ENCODE measurements at places on chromosomes 4 and X.

DNA sequence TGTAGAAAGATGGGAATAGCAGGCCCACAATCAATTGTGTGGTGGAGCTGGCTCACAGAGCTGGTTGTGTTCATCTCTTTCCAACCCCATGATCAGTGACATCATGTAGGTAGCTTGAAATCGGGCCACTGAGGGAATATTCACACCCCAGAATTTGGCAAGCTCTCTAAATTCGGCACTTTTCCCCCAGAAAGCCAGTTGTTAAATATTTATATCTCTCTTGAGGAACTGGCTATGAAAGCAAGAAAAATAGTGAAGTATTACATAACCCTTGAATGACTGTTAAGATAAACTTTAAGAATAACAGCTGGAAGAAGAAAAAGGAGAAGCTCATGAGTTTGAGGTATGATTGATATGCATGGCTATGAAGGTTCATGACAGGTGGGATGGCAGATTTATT lies 38.9 kb downstream of the GPRIN3 start:
- DNase-seq, result peak; percentile 1

- DNase-seq, result no peak
These were observed 309.9 kb downstream of the ARAP2 start for GRCh38 chr4:35934320-35934981.

DNA sequence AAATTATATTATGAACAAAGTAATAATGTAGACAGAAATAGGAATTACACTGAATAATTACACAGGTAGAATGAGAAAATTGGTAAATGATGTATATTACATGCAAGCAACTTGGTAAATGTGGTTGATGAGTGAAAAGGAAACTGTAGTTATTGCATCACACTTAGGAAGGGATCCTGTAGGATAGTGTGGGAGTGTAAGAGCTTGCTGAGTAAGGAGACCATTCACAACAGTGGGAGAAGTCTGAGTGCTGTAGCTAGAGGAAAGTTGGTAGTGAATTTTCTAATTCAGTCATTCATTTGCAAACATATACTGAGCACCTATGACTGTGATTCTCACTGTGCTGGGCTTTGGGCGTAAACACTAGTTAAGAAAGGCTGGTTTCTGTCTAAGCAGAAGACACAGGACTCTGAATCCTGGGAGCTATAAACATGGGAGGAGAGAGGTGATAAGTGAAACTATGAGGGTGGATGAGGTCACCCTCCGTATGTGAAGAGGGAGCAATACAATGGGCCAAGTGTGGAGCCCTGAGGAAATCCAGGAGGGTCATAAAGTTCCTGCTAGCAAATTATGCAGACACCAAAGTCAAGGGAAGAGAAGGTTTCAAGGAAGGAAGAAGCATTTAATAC lies 14.2 kb upstream of the CPE start:
- DNase-seq, result no peak

DNA sequence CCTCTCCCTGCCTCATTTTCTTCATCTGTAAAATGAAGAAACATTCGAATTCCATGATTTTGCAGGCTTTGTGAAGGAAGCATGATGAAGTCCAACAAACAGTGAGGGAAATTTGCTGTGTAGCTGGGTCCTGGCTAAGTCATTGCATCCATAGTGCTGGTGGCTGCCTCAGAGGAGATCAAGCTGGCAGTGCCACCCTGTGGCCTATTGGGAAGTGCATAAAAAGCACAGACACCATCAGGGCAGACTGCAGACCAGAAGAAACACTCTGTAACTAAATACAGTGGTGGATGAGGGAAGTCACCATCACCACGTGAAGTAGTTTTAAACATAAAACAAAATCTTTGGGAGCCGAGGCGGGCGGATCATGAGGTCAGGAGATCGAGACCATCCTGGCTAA lies 40.7 kb upstream of the DDX3X start:
- no peak for DNase-seq

DNA sequence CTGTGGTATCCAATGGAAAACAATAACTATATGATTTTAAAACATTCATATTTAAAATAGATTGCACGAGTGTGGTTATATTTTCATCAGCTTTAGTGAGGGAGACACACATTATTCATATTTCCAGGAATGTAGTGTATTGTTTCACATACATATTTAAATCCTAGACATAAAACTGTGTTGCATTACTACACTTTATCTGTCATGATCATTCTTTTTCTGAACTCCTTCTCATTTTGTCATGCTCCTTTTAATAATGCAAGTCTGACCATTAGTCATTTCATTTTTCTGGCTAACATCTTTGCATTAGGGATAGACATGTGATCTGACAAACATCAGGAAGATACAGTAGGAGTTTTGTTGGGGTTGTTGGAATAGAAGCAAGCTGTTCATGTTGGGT lies 1382.7 kb downstream of the PCDH7 start:
- no peak for DNase-seq

DNA sequence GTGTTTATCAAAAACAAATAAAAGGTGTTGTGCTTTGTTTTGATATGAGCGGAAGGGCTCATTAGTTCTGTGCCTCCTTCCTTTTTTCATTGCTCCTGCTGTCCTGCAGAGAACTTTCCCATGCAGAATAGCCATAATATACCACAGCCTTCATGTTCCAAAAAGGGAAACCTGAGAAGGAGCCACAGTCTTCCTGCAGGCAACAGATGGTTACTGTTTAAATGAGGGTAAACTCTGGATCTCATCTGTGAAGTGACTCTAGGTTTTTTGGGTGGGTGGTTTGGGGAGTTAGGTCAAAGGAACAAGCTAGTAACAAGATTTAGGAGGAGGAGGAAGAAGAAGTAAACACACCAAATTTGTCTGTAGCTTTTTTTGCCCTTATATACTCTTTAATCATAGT lies 131.8 kb downstream of the BMPR1B start:
- DNase-seq, result no peak

DNA sequence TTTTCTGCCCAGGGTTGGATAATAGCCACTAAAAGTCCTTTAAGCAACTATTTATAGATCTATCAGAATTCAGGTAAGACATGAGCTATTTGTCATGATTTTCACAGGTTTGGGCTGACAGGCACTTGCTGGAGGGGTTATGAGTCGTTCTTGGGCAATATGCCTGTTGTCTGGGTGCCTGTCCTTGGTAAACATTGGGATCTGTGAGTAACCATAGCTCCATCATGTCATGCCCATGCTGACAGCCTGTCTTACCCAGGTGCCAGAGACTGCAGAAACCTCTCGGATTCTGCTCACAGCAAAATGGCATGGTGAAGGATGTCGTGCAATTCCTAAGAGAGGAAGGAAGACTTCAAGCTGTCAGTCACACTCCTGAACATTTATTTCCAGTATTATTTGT lies 116.0 kb upstream of the PUDP start:
- no peak for DNase-seq

DNA sequence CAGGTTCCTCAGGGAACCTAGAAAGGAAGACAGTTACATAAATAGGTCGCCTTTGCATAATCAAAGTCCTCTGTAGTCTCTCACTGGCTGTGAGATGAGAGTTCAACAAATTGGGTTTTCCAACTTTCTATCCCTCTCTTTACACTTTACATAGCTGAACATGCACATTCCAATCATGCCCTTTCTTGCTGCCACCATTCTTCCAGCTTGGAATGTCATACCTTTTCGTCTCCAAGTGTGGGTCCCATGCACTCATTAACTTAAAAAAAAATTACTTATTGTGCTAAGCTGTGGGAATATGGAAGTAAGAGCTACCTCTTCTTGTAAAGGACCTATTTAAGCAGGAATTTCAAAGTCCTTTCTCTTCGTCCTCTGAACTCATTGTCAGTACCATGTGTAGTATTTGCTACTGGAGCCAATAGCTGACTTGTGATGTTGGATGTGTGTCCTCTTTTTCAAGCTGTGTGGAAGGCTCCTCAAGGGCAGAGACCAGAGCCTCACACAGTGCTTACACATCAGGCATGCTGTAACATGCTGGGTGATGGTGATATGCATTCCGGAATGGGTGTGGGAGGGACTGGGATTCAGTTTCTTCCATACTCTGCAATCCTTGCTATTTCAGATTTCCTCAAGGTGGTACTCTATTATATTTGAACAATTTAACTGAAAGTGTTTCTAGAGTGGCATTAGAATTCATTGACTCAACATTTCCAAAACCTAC lies 7.1 kb downstream of the ENOPH1 start:
- DNase-seq, result no peak

DNA sequence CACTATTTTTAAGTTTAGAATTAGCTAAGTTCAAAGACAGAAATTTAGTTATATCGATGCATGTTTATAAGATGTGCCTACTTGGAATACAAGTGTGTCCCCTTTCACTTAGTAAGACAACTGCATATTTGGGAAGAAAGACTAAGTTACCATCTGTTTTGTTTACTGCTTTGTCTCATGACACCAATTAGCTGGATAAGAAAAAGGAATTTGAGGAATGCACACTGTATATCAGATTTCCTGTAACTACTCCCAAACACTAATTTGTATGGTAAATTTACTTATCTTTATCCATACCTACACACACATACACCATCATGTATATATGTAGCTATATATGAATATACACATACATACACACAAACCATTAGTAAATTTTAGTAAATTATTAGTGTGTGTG lies 1442.8 kb upstream of the IGFBP7 start:
- no peak for DNase-seq

DNA sequence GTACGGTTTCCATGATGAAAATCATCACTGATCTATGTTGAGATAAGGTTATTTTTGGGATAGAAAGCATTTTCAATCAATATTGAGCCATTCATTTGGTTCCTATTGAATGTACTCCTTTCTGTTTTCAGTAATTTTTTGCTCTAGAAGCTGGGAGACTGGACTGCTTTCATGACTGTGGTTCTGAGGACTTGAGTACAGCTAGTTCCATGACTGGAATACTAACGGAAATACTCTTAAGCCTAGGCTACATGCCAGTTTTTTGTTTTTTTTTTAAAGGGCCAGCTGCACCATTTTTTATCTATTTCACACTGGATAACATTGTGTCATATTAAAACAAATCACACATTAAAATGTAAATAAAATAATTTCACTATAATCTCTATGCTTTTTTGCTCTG lies 16.7 kb downstream of the PRR32 start:
- no peak for DNase-seq

DNA sequence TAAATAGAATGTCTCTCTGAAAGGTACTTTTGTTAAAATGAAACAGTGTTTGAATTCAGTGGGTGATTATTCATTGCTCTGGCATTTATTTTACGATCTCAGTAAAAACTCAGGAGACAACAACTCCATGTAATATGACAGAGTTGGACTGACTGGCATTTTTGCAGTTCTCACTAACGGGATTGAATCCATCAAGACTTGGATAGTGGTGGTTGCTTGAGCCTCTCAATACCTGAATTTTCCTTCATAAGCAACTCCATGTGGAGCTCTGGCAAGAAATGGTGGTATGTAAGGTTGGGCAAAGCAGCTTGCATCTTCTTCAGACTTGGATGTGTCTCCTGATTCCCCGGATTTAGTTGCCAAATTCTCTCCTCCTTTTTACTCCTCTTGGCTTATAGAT lies 72.7 kb downstream of the FRMPD4 start:
- DNase-seq, result no peak

DNA sequence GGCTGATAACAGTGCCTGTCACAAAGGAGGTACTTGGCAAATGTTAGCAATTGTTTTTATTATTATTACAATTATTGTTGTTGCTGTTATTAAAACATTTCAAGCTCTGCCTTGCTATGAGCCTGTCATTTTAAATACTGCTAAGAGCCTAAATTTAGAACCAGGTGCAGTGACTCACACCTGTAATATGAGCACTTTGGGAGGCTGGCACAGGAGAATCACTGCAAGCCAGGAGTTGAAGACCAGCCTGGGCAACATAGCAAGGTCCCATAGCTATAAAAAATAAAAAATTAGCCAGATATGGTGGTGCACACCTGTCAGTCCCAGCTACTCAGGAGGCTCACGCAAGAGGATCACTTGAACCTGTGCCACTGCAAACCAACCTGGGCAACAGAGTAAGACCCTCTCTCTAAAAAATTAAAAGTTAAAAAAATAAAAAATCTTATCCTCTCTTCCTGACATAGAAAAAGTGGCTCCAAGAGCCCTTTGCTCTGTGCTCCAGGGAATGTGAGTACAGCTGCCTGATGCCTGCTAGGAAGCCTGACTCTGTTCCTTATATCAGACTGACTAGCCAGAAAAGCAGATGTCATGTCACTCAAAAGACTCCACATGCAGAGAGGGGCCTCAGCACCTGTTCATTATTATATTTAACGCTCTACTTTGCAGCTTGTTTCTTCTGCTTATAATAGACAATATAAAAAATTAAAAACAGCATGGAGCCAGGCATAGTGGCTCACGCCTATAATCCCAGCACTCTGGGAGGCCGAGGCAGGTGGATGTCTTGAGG lies 234.0 kb downstream of the OPHN1 start:
- no peak for DNase-seq

DNA sequence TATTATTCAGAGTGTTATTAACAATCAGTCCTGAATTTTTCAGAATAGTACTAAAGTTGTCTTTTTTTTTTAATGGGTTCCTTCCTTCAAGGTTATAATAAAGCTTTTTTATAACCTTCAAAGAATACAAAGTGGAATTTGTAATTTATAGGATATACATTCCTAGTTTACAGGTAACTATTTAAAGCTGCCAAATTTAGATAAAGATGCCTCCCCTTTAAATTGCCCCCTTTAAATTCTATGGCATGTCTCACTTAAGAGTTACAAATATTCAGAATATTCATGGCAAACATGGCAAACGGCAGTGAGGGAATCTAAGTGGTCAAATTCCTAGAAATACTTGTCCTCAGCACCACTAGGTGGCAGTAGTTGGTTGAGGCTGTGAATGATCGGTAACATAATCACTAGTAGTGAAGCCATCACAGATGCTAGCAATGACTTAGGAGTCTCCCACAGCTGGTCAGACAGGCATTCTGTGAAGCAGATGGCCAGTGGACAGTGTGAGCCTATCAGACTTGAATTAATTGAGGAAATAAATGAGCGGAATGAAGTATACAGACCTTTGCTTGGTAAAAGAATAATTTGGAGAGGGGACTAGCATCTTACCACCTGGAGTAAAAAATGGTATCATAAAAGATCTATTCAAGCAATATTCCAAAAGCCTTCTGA lies 86.4 kb downstream of the CBR4 start:
- DNase-seq, result no peak

GRCh38 chr4:8618421-8618820 lies 25.9 kb downstream of the CPZ start:
- no peak for DNase-seq

- no peak for DNase-seq
These were observed 140.4 kb downstream of the SLC10A7 start for GRCh38 chr4:146381263-146381872.

GRCh38 chrX:107894038-107894437 lies 68.4 kb downstream of the MID2 start:
- no peak for DNase-seq

GRCh38 chrX:119758731-119759247 lies 401 bp downstream of the SOWAHD start:
- no peak for DNase-seq

GRCh38 chr4:107269175-107269574 lies 233.1 kb upstream of the DKK2 start:
- DNase-seq, result no peak

DNA sequence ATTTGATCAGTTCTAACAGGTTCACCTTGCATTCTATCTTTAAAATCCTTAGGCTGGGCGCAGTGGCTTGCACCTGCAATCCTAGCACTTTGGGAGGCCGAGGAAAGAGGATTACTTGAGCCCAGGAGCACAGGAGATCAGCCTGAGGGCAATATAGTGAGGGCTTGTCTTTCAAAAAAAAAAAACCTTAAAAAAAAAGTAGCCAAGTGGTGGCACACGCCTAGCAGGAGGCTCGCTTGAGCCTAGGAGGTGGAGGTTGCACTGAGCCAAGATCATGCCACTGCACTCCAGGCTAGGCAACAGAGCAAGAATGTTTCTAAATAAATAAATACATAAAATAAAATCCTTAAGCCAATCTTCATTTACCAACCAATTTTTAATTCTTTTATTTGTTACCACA lies 75.6 kb downstream of the PRSS12 start:
- DNase-seq, result no peak
